ENCODE measurements at places on chromosomes 11 and 22. TPM values are rescaled to one million over a fixed set of nuclear protein-coding genes. Genes with fewer than 3 reads are reported as not detected.

- no peak overlapping the region for H3K27ac ChIP-seq
- no peaks in the 10 kb centered on the region for H3K36me3 ChIP-seq
These were observed 2.8 kb downstream of the HTR3A start for GRCh38 chr11:113977701-113978100.

GRCh38 chr22:19811211-19811621, 43.5 kb downstream of the GNB1L start:
- DNase-seq, result no peak
- H3K36me3 ChIP-seq, result no peaks in the 10 kb centered on the region
- H3K4me1 ChIP-seq, result peaks cover 15% of the 10 kb centered on the region
- H3K27ac ChIP-seq, result no peak overlapping the region

The MMP8 gene
- not detected for total RNA-seq

DNA sequence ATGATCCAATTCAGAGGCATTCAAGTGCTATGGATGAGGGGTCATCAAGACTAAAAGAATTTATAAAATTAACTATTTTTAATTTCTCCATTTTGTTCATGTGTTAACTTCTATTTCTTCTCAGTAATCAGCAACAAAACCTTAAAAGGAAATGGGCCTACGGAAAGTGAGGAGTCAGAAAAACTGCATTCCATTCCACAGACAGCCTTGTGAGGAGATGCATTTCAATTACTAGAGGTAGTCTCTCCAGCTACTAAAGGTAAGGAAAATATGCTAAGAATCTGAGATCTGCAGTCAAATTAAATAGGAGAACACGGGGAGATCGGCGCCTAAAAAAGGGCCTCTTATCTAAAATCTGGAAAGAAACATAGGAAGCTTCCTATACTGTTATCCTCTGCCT, 661.7 kb downstream of the DLG2 start:
- no peak overlapping the region for H3K27ac ChIP-seq

DNA sequence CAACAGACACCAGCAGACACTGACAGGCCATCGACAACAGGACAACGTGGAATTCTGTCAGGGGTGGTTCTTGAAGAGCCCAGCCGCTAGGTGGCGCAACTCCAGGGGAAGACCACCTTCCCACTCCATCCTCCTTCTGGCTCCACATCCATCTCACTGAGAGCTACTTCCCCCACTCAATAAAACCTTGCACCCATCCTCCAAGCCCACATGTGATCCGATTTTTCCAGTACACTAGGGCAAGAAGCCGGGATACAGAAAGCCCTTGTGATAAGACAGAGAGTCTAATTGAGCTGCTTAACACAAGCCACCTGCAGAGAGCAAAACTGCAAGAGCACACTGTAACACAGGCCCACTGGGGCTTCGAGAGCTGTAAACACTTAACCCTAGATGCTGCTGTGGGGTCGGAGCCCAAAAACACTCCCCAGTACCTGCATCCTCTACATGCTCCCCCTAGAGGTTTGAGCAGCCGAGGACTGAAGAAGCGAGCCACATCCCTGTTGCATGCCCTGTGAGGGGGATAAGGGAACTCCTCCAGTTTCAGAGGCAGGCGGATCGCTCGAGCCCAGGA, 11.5 kb upstream of the RAB39A start:
- no peak overlapping the region for H3K27ac ChIP-seq
- H3K27me3 ChIP-seq, result peaks cover 6% of the 10 kb centered on the region
- H3K4me3 ChIP-seq, result no peak overlapping the region
- no peaks in the 10 kb centered on the region for H3K36me3 ChIP-seq
- DNase-seq, result peak; percentile 24

DNA sequence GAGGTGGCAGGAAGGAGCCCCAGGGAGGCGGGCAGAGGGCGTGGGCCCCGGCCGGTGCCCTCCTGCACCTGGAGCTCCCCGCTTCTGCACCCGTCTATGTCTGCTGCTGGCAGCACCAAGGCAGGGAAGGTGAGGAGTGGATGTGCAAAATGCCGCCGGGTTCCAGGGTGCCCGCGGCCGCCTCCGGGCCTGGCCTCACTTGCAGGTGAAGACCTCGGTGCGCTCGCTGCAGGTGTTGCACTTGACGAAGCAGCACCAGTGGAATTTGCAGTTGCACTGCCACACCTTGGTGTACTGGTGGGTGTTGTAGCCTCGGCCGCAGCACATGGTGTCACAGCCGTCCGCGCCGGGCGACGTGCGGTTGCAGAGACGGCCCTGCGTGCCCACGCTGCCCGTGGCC, 54.3 kb downstream of the WNT7B start:
- no peak overlapping the region for H3K27ac ChIP-seq
- H3K4me1 ChIP-seq, result no peaks in the 10 kb centered on the region
- no peak for DNase-seq

The CCDC89 gene
- 0.52 TPM for total RNA-seq

DNA sequence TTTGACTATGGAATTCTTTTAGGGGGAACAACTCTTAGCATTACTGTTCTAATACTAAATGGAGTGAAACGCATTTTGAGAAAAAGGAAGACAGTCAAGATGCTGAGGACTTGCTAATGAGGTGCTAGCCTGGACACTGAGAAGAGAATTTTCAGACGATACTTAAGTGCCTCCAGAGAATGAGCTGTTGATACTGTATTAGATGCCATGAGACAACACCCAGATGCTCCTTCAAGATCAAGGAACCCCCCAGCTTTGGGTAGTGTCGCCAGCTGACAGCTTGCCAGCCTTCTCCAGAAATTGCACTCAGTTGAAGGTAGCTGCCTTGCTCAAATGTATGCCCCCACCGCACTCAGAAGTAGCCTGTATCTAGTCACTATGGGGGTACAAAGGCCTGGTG, 52.5 kb upstream of the SLC36A4 start:
- H3K27me3 ChIP-seq, result peaks cover 17% of the 10 kb centered on the region
- no peaks in the 10 kb centered on the region for H3K4me1 ChIP-seq
- no peak overlapping the region for H3K4me3 ChIP-seq

DNA sequence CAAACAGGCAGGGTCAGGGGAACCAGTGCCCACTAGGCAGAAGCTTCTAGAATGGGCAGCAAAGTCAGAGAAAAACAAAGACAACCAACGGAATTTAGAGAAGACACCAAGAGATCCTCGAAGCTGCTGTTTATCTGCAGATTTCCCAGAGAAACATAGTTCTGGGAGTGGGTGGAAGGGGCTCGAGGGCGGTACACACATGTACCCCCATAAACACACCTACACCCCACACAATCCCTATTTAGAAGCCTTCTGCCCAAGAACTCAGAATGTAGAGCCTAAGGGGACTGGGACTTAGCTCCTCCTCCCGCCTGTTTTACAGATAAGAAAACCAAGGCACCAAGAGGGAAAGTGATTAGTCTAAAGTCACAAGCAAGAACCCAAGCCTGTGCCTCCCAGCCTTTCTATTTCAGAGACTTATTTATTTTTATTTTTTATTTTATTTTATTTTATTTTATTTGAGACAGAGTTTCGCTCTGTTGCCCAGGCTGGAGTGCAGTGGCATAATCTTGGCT, 6.4 kb downstream of the NPTXR start:
- H3K4me1 ChIP-seq, result peaks cover 2% of the 10 kb centered on the region
- H3K27me3 ChIP-seq, result peaks cover 18% of the 10 kb centered on the region
- DNase-seq, result no peak
- H3K36me3 ChIP-seq, result no peaks in the 10 kb centered on the region
- H3K27ac ChIP-seq, result no peak overlapping the region
- no peak overlapping the region for H3K4me3 ChIP-seq

The CCDC34 gene
- total RNA-seq, result 23.8 TPM

GRCh38 chr11:125063429-125064043, 431 bp downstream of the SLC37A2 start:
- no peak overlapping the region for H3K27ac ChIP-seq
- H3K27me3 ChIP-seq, result peaks cover 63% of the 10 kb centered on the region
- peak overlapping the region; percentile 49 for H3K4me3 ChIP-seq

The STK33 gene
- 0.79 TPM for total RNA-seq

The SLC15A3 gene
- 4.0 TPM for total RNA-seq

The EHF gene
- total RNA-seq, result 0.47 TPM

- H3K4me3 ChIP-seq, result no peak overlapping the region
- no peaks in the 10 kb centered on the region for H3K4me1 ChIP-seq
- H3K27me3 ChIP-seq, result peaks cover 5% of the 10 kb centered on the region
- H3K27ac ChIP-seq, result no peak overlapping the region
- H3K36me3 ChIP-seq, result no peaks in the 10 kb centered on the region
These were observed 145.0 kb upstream of the ARHGAP20 start for GRCh38 chr11:110856996-110857812.

The MMP1 gene
- total RNA-seq, result not detected

DNA sequence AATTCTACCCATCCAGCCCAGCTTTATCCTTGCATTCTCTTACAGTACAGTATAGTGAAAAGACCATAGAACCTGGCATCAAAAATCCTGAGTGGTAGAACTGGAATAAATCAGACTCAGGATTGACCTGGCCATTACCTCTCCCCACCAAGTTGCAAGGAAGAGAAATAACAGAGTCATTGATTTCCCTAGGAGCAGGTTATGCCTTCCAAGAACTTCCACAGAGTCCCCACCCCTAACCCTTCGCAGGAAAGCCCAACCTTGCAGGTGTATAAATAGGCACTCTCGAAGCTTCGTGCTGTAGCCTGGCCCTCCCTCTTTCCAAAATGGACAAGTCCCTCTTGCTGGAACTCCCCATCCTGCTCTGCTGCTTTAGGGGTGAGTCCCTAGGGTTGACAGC, at the start of gene PATE1:
PATE1 (plus strand) TSS at position 301 of the 400 bp plus-strand sequence; CDS start at position 327, 26 bp downstream.
- H3K27me3 ChIP-seq, result peaks cover 8% of the 10 kb centered on the region
- no peak within 1 kb of the TSS for H3K27ac ChIP-seq
- no peaks in the 10 kb centered on the region for H3K36me3 ChIP-seq
- H3K4me3 ChIP-seq, result no peak within 1 kb of the TSS
- no peaks in the 10 kb centered on the region for H3K4me1 ChIP-seq

The CENPM gene
- total RNA-seq, result 92.0 TPM

The TSSK2 gene
- total RNA-seq, result not detected

DNA sequence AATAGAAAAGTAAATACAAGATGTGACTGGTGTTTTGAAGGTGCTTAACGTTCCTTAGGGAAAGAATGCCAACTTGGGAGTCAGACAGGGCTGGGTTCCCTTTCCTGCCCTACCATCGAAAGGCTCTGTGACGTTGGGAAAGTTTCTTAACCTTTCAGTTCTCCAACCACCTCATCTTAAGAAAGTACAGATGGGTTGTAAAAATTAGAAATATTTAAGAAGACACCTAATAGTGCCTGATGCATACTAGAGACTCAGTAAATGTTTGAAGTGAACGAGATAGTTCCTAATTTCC, 1.1 kb downstream of the GTPBP1 start:
- peak overlapping the region; percentile 80 for H3K4me3 ChIP-seq
- H3K36me3 ChIP-seq, result peaks cover 26% of the 10 kb centered on the region
- H3K4me1 ChIP-seq, result peaks cover 55% of the 10 kb centered on the region

The SNRPD3 gene
- 139 TPM for total RNA-seq

- DNase-seq, result peak; percentile 54
- H3K4me1 ChIP-seq, result peaks cover 25% of the 10 kb centered on the region
- H3K27ac ChIP-seq, result peak overlapping the region; percentile 93
- H3K36me3 ChIP-seq, result peaks cover 19% of the 10 kb centered on the region
- peaks cover 11% of the 10 kb centered on the region for H3K27me3 ChIP-seq
These were observed 728 bp downstream of the DCUN1D5 start for GRCh38 chr11:103091064-103091800.

DNA sequence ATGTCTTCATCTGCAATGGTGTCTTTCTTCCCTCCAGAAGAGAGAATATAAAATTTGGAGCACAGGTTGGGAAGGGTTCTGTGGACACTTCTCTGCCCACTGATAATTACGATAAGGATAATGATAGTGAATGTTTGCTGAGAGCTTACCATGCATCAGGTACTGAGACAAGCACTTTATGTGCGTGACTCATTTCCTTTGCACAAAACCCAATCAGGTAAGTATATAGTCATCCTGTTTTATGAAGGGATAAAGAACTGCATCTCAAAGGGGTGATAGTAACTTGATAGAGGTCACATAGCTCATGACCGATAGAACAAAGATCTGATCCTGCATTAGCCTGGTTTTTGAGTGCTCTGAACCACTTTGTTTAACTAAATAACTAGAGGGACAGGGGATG, 9.4 kb downstream of the DRD2 start:
- H3K36me3 ChIP-seq, result no peaks in the 10 kb centered on the region
- H3K4me1 ChIP-seq, result no peaks in the 10 kb centered on the region
- H3K4me3 ChIP-seq, result no peak overlapping the region
- DNase-seq, result no peak
- H3K27me3 ChIP-seq, result peaks cover 7% of the 10 kb centered on the region
- H3K27ac ChIP-seq, result no peak overlapping the region

DNA sequence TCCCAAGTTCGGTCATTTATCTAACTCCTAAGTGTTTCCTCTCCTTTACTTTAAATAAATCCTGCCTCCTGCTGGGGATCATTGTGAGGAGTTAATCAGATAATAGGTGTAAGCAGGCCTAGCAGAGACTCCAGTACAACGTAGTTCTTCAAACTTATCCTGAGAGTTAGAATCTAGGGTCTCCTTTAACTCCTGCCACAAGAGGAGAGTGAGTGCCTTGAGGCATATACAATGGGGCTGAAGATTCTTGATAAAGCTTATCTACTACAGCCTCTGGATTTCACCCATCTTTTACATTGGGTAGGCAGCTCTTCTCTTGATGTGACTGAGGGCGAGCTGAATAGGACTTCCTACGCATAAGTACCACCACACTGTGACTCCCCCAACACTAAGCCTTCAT, 3.1 kb upstream of the GALNT18 start:
- H3K36me3 ChIP-seq, result no peaks in the 10 kb centered on the region
- H3K4me3 ChIP-seq, result no peak overlapping the region
- peaks cover 43% of the 10 kb centered on the region for H3K27me3 ChIP-seq
- no peak overlapping the region for H3K27ac ChIP-seq
- DNase-seq, result no peak

Measured in activated CD4-positive, alpha-beta T cell treated with anti-CD3 and anti-CD28 coated beads, Interleukin-2, amount 10 ng/mL, durations not matched to agents 7 days and 5 days (primary cell).